ENCODE measurements at places on chromosomes 2 and 18.

DNA sequence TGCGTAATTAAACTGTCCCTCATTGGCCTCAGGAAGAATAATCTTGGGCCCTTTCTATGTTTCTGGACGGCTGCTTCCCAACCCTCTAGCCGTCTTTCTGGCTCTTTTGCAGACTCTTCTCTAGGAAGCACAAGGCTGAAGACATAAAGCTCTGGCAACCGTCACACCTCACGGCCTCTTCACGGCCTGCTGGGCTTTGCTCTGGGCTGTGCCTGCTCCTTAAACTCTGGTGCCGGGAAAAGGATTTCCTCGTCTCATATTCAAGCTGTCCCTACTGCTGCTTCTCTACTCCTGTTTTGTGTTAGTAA, 36.0 kb upstream of the WIPF1 start:
- no peak for DNase-seq

GRCh38 chr2:113181258-113182051, 7.7 kb downstream of the PSD4 start:
- DNase-seq, result no peak

- DNase-seq, result no peak
These were observed 83.5 kb downstream of the IRS1 start for GRCh38 chr2:226716126-226716525.

- no peak for DNase-seq
These were observed 10.8 kb downstream of the OXER1 start for GRCh38 chr2:42752816-42753813.

GRCh38 chr2:32446369-32446768, 89.5 kb downstream of the BIRC6 start:
- DNase-seq, result no peak

DNA sequence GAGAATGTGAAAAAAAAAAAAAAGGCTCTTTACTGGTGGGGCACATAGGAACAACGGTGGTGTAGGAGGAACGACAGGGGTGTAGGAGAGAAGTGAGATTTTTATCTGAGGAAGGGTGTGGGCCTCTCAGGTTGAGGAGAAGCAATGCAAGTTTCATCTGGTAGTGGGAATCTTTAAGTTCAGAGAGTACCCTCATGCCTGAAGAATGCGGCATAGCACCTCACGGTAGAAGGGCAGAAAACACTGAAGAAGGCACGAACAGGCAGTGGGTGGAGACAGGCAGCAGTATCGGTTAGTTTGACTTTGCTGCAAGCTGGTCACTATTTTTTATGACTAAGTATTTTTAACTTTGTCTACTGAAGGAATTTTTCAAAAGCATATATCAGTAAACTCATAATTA, 52.2 kb upstream of the TSPYL6 start:
- DNase-seq, result no peak

DNA sequence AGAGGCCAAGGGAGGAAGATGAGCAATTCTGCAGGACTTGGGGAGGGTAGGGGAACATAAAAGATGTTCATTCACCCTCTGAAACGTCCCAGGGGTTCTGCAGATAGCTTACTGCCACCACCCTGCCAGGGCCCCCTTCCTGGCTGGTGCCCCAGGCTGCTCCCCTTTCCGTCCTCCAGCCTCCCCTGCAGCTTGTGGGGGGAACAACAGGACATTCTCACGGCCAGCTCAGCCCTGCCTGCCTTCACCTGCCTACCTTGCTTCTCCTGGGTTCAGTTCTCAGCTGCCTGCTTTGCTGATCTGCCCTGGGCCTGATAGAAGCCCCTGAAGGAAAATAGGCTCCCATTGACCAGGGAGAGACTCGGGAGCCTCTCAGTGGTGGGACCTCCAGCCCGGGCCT, 251.1 kb downstream of the CELF4 start:
- DNase-seq, result no peak

- no peak for DNase-seq
These were observed 34.2 kb downstream of the IMPA2 start for GRCh38 chr18:12015416-12016062.

DNA sequence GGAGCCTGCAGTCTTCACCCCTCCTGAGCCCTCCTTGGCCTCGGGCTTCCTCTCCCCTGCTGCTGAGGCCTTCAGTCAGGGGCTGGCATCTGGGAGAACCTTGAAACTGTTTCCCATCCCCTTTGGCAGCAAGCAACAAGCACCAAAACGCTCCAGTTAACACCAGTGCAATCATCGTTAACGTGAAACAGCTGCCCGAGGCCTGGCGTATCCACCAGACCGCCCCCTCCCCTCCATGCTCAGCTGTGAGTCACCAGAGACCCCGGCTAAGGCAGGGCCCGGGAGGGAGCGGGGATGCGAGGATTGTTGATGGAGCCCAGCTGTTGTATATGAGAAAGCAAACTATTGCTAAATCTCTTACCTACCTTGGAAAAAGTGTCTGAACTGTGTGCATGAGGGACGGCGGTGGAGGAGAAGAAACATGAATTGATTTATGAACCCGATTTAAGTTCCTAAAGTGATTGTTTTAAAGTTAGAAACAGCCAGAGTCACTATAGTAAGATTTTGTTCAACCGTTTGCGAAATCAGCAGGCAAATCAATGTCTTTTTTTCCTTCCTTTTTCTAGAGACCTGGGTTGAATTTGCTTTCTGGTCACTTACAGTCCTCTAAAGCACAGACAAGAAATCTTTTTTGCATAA, 5.2 kb downstream of the ZFP36L2 start:
- peak; percentile 98 for DNase-seq

DNA sequence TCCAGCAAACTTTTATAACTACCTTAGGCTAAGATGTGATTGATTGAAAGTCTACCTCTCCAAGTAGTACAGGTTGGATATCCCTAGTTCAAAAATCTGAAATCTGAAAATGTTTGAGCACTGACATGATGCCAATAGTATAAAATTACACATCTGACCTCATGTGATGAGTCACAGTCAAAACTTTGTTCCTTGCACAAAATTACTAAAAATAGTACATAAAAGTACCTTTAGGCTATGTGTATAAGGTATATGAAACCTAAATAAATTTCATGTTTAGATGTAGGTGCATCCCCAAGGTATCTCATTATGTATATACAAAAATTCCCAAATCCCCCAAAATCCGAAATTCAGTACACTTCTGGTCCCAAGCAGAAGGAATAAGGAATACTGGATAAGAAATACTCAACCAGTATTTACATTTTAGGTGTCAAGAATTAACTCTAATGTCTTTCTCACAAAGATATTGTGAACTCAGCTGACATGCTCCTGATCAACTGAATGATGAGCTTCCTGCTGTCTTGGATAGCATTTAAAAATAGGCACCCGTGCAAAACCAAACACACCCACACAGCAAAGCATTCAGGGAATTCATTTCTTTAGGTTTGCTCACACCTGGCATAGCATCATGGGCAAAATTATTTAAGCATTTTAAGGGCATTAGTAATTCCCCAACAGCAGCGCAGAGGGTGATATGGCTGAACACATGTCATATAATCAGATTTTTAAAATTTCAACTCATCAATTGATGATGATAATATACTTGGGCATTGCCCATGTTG, 497.4 kb upstream of the MEIS1 start:
- peak; percentile 8 for DNase-seq

DNA sequence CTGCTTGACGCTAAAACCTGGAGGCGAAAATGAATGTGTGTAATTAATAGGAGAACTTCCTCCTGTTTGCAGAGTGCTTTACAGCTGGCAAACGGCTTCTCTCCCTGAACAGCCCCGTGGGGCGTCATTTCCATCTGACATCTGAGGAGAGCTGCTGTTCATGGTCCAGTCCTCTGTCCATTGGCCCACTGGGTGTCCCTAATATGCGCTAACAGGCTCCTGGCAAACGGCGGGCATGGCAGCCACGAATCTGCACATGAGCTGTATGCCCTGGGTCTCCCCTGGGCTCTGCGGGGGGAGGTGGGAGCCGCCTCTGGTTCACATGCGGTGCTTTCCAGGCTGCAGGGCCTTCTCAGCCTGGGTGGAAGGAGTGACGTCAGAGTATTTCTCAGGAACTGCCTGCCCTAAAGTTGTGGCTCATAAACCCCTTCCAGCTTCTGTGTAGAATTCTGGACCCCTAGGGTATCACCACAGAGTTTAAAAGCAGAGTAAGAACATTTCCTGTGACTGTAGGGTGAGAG, 73.2 kb downstream of the LRRFIP1 start:
- DNase-seq, result peak; percentile 86

Data from fibroblast of upper back skin (primary cell).